ENCODE measurements at places on chromosomes 4 and X.

GRCh38 chr4:133157460-133158160 is 8.5 kb downstream of the PCDH10 start:
- no peak for DNase-seq

GRCh38 chr4:111209706-111210105 is 586.8 kb upstream of the PITX2 start:
- no peak for DNase-seq

- DNase-seq: no peak
Observed at GRCh38 chrX:144334577-144334976, 450.7 kb downstream of the UBE2NL start.

DNA sequence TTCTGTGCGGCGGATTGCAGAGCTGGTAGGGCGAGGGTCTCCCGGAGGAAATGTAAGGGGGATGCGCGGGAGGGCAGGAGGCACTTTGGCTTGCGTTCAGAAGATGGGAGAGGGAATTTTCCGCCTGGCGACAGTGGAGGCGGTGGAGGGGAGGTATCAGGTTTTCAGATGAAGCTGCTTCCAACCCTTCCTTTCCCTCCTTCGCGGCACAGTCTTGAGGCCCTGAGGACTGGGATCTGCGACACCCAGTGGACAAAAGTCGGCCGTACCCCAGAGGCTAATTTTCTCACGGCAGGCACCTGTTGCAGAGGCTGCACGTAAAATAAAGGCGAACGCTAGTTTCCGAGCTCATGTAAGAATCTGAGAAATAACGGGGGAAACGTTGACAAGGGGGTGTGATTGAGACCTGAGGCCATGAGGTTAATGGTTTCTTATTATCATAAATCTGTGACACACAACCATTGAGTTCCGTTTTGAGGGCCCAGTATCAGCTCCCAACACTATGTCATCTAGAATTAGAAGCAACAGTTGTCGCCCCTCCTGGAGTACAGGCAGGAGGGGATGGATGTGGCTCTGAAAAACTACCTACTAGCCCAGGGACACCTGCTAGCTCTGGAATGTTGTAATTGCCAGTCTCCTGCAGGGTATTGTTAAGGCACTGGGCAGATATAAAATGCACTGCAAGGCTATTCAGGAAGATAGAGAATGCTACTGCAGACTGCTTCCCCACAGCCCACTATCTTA is 1.1 kb downstream of the ZCCHC18 start:
- DNase-seq: peak; percentile 81

DNA sequence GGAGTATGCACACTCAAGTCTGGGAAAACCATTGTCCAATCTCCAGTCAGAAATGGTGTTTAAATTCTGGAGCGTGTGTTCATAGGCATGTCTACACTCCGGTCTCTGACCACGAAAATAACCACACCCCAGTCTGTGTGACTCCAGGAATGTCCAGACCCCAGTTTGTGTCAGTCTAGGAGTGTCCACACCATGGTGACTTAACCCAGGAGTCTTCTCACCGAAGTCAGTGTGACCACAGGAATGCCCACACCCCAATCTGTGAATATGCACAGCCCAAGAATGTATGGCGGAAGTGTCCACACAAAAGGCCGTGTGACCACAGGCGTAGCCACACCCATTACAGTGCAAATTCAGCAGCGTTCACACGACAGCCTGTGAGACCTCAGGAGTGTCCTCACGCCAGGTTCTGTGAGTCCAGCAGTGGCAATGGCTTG is 11.4 kb downstream of the FTSJ1 start:
- DNase-seq: no peak

- DNase-seq: no peak
Observed at GRCh38 chrX:1412551-1413161, 20.7 kb upstream of the SLC25A6 start.

- DNase-seq: no peak
Observed at GRCh38 chr4:150306719-150307118, 228.5 kb downstream of the DCLK2 start.

- no peak for DNase-seq
Observed at GRCh38 chr4:94965852-94966251, 208.1 kb downstream of the BMPR1B start.

DNA sequence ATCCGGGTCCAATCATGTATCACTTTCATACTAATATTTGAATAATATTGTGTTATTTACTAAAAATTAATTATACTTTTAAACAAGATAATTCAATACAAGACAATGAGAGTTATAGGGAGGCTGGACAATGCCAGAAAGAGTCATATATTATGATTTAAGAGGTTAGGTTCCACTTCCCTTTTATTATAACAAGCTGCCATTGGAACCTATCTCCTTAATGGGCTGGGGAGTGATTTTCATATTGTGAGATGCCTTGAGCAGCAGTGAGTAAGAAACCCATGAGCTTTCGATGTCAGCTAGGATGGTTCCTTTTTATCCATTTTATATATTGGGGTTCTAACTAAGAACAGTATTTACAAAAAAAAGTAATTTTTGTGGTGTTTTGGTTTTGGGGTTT is 91.8 kb downstream of the MAB21L2 start:
- no peak for DNase-seq

- DNase-seq: peak; percentile 96
Observed at GRCh38 chrX:107716816-107717700, 58.5 kb downstream of the TSC22D3 start.

DNA sequence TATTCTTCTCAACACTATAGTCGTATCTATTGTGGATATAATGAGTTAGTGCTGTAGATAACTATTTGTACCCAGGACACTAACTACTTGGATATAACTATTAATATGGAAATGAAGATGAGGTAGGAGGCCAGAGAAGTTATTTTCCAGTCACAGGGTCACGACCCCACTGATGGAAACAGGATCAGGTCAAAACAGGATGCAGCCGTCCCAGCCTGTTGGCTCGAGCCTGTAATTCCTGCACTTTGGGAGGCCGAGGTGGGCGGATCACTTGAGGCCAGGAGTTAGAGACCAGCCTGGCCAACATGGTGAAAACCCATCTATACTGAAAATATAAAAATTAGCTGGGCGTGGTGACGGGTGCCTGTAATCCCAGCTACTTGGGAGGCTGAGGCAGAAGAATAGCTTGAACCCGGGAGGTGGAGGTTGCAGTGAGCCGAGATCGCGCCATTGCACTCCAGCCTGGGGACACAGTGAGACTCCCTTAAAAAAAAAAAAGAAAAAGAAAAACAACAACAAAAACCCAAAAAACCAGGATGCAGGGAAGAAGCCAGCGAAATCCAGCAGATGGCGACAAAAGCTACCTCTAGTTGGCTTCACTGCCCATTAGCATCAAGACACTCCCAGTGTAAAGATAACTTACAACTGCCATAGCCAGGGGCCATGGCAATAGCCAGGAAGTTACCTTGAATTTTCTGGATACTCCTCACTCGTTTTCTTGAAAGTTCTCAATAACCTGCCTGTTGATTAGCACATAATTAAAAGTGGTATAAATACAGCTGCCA is 37.9 kb upstream of the NKAP start:
- DNase-seq: peak; percentile 59

GRCh38 chr4:68021185-68021584 is 57.9 kb upstream of the TMPRSS11A start:
- DNase-seq: no peak

GRCh38 chrX:72306085-72306801 is 529 bp upstream of the CITED1 start:
- DNase-seq: no peak

Measured in activated CD4-positive, alpha-beta T cell treated with anti-CD3 and anti-CD28 coated beads, Interleukin-2, amount 10 ng/mL, durations not matched to agents 24 days and 14 days (primary cell).